ENCODE measurements at places on chromosomes 4 and X.

- DNase-seq = no peak
These were observed 126.7 kb downstream of the RBM47 start for GRCh38 chr4:40502934-40503333.

- DNase-seq = no peak
These were observed 56.7 kb downstream of the FAM114A1 start for GRCh38 chr4:38924353-38924752.

DNA sequence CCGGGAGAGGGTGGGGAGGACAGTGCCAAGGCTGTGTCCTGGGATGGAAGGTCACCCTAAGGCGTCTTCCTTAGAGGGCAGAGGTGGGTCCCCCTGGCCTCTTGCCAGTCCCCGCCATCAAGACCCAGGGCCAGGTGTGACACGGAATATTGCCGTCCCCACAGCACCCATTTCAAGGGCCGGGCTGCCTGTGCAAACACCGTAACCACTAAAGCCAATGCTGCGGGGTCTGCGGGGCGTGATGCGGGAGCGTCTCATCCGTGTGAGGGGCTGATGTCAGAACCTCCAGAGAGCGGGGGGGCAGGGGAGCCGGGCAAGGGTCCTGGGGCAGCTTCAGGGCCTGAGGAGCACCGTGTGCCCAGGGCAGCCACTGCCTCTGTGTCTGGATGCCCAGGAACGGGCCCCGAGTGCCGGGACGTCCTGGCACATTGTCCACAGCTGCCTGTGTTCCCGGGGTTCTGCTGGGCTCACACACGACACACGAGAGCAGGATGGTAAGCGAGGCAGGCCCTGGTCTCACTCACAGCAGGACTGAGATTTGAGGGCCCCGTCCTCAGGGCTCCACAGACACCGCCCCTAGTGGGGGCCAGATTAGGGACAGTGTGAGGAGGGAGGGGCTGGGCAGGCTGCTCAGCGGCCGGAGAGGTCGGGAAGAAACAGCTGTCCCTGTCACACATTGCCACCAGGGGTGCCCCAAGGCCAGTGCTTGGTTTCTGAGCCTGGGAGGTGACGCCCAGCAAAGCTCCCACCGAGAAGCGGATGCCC lies 29.2 kb downstream of the NKX1-1 start:
- DNase-seq = no peak

DNA sequence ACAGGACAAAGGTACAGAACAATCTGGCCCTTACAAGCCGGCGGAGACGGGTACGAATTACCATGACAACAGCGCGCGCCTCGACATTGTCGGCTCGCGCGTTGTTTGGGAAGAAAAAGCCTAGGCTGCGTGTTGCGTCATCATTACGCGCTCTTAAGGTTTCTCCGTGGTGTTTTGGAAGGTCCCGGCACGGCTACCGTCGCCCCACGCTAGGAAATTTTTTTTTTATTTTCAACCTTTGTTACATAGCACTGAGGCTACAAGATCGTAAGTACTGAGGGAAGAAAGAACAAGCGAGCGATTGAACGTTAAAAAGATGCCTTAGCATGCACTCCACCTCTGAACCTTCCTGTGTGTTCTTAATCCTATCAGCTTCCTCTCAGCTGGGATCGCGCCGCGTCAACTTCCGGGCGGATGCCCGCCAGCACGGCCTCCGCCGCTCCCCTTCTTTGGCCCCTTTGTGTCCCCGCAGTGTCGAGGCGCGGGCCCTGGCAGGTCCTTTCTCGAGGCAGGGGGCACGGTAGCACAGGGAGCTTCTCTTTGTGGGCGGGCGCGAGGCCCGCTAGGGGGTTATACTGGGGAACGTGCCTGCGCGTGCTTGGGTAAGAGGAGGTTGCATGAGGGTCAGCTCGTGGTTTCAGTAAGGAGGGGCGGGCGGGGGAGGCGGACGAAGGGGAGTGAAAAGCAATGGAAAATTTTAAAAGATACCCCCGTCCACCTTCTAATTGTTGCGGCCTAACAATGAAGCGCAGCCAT lies at the start of gene SMARCAD1:
TSS of gene SMARCAD1 (plus strand) at position 397 of the 756 bp plus-strand sequence. CDS start 530 bp downstream, outside the sequence.
- DNase-seq = peak; percentile 89

DNA sequence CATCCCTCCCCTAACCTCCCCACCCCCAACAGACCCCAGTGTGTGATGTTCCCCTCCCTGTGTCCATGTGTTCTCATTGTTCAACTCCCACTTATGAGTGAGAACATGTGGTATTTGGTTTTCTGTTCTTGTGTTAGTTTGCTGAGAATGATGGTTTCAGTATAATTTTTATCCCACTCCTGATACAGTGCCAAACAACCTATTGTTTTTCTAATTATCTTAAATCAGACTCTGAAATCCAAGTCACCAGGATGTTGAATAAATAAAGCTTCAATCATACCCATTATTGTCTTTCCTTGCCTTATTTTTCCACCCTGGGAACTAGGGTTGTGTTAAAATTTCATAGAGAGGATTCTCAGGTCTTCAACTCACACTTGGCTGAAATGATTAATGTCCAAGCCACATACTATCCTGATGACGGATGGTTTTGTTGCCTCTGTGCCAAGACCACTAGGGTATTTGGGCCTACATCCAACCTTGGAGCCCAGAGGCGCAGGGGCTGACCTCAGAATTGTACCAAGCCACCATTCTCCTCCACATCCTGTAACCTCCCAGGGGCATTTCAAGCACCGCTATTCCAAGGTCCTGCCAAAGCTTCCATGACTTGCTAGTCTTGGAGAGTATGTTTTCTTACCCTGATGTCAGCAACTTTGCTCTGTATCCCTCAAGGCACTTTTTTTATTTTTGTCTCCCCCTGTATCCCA lies 332.4 kb downstream of the ARHGAP24 start:
- no peak for DNase-seq

DNA sequence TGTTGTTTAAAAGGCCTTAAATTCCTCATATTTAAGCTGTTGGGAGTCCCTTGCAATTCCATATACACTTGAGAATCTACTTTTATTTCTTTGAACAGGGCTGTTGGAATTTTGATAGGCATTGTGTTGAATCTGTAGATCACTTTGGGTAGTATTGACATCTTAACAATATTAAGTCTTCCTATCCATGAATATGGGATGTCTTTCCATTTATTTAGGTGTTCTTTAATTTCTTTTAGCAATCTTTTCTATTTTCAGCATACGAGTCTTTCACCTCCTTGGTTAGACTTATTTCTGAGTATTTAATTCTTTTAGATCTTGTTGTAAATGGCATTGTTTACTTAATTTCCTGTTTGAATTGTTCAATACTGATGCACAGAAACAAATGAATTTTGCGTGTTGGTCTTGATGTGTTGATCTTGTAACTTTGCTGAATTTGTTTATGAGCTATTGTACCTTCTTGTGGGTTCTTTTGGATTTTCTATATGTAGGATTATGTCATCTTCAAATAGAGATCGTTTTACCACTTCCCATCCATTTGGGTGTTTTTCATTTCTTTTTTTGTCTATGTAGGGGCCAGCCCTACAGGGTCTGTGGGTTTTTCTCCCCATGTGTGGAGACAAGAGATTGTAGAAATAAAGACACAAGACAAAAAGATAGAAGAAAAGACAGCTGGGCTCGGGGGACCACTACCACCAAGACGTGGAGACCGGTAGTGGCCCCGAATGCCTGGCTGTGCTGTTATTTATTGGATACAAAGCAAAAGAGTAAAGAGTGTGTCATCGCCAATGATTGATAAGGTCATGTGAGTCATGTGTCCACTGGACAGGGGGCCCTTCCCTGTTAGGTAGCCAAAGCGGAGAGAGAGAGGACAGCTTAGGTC lies 18.2 kb upstream of the CTBP1 start:
- no peak for DNase-seq

DNA sequence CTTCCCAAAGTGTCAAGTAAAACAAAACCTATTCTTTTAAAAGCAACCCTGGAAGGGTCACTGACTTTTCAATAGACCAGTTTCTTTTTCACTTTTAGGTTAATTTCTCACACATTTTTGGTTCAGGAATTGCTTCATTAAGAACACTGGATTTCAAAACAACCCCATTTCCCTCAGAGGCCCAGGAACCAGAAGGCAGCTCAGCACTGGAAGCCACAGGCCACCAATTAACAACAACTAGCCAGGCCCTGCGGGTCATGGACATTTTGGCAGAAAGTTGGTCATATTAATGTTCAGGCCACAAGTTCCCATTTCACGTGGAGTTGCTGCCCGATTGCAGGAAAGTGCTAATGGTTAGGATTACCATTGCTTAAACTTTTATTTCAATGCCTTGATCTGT lies 39.8 kb downstream of the HAND2 start:
- DNase-seq = no peak

DNA sequence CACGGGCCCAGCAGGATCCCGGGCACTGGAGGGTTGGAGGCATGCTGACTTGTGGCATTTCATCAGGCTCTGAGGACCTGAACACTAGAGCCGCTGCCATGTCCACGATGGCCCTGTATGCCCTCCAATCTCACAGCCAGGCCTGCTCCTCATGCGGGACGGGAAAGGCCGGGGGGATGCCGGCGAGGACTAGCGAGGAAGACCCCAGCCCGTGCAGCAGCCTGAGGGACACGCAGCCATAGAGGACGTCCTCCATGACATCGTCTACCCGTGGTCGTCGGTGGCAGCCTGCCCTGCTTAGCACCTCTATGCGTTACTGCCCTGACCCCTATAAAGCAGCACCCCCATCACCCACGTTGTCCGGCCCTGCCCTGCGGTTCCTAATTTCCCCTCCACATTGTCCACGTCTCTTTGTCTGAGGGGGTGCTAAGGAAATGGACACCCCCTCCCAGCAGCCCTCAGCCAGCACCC lies 32.6 kb downstream of the HMX1 start:
- DNase-seq = no peak

GRCh38 chr4:172865531-172866127 lies 303.0 kb upstream of the GALNT7 start:
- no peak for DNase-seq

DNA sequence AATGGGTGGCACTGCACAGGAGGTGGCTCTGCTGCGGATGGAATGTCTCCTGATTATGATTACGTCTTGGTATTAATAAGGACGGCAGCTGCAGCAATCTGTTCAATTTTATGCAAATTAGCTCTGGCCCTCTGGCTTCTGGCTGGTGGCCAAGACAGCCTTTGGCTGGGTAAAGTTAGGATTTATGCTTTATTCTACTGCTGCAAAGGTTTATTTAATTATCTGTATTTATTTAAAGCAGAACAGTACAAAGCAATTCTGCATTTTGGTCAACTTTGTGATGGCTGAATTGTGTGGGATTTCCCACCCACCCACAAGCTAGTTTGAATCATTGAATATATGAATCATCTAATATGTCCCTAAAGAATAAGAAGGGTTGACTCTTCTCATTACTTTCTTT lies 745.6 kb upstream of the FAM241A start:
- DNase-seq = no peak

DNA sequence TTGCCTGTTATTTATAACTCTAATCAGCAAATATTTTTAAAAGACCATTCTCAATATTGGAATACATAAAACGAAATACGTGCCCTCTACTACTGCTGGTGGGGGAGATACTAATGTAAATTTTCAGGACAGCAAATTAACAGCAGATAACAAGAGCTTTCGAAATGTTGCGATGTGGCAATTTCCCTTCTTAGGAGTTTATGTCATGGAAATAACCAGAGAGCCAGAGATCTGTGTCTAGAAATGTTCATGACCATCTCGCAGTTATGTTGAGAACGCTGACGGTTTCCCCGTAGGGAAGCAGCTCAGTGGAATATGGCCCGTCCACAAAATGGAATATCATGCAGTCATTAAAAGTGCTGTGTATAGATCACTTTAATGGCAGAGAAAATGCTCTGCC lies 238.4 kb upstream of the PSAPL1 start:
- no peak for DNase-seq

DNA sequence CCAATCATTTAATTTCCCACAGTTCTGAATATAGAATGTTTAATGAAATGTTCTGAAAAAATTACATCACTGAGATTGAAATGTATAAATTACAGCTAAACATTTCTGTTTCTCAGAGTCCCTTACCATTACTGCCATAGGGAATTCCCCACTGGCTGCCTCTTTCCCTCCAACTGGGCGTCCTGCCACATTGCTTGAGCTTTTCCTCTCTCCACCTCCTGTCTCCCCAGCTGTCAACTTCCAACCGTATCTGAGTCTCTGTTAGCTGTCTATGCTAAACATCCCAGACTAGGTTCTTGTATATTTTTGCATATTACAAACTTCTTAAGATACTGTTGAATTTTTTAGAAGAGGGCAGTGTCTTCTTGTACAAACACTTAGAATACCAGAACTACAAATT lies 407.3 kb upstream of the SLIT2 start:
- no peak for DNase-seq

DNA sequence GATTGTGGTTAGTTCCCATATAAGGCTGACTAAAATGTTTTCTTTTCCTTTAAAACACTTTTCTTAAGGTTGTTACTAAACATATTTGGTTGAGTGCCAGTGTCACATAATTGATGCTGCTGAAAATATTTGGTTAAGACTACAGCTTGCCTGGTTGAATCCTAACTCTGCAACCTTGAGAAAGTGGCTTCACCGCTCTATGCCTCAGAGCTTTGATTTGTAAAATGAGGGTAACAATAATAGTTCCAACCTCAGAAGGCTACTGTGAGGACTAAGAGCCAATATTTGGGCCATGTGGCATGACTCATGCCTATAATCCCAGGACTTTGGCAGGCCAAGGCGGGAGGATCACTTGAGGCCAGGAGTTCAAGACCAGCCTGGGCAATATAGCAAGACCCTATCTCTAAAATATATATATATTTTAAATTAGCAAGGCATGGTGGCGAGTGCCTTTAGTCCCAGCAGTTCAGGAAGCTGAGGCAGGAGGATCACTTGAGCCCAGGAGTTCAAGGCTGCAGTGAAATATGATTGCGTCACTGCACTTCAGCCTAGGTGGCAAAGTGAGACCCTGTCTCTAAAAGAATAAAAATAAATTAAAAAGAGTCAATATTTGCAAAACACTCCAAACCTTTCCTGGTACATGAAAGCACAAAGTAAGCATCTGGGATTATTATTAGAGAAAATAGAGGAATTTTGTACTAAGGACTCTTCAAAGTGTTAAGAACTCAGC lies 7.1 kb upstream of the NEIL3 start:
- no peak for DNase-seq

- no peak for DNase-seq
These were observed 98.1 kb downstream of the MMRN1 start for GRCh38 chr4:89992744-89993143.

- no peak for DNase-seq
These were observed 181.6 kb upstream of the NOCT start for GRCh38 chr4:138833974-138834373.

- DNase-seq = no peak
These were observed 61.5 kb upstream of the RAPGEF2 start for GRCh38 chr4:159041054-159042034.

DNA sequence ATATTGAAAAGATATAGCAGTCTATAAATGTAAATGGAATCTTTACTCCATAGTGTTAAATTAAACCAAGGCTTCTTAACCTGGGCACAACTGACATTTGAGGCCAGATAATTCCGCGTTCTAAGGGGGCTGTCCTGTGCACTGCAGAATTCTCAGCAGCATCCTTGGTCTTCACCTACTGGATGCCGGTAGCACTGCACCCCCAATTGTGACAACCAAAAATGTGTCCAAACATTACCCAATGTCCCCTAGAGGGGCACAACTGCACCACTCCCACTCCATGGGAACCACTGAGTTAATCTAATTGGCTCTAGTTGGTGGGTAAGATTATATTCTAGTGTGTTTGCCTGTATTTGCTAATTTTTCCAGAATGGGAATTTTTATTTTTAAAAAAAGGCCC lies 16.6 kb downstream of the AP1S2 start:
- no peak for DNase-seq

- no peak for DNase-seq
These were observed 118.8 kb upstream of the AFF2 start for GRCh38 chrX:148381603-148382002.

All from NCI-H187 treated with DMSO at 0.1 percent for 48 hours (cell line).